ENCODE measurements at places on chromosomes 6 and 20.
A peak's percentile ranks its signal among the peaks of the same experiment; 100 is the strongest.

DNA sequence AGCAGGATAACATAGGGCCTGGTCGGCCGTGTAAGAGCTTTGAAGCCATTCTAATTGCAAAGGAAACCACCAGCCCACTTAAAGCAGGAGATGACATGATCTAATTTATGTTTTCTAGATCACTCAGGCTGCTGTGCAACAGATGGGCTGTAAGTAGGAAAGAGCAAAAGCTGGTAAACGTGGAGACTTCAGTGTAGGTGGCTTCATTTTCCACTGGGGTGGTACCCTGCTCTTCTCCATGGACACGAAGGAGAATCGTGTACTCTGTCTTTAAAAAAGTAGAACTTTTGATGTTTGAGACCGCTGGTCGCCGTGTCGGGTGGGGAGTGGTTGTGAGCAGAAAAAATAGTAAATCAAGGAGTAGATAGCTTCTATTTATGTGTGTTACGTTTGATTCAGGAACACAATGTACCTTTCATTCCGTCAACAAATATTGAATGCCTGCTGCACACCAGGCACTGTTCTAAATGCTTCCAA lies 6.4 kb downstream of the CASS4 start:
- no peak for DNase-seq

- DNase-seq, result no peak
Measured at GRCh38 chr20:34708621-34709043, 4.5 kb downstream of the TP53INP2 start.

DNA sequence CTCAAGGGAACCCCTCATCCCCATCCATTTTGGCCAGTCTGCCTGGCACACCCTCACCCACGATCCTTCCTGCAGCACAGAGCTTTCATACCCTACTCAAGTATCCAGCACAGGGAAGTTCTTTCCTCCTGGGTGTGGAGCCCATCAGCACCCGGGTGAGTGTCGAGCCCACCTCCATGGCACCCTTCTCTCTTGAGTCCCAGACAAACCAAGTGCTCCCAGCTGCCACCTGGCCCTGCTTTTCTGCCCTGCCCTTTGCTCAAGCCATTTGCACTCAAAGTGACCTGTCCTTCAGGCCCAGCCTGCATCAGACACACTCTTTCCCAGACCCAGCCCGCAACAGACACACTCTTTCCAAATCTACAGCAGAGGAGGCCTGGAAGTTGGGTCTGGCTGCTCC lies 257.2 kb downstream of the DLL1 start:
- DNase-seq, result no peak

GRCh38 chr6:136181512-136181833 lies 68.6 kb downstream of the MTFR2 start:
- DNase-seq, result no peak

DNA sequence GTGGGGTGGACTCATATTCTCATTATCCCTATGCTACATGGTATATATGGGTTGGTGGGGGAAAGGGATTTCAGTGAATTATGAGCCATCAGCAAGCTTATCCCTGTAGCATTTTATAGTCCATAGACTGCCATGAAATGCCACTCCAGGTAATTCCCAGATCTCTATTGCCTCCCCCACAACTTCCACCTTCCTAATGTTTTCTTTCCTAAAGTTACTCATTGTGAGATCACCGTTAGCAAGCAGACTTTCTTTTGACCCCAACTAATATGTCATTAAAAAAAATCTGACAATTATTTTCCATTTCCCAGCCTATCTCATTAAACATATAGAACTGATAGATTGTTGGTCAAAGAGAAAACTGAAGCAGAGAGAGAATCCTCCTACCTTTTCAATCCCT lies 40.7 kb upstream of the TBX18 start:
- no peak for DNase-seq

- DNase-seq, result no peak
Measured at GRCh38 chr20:29741594-29741893, 1515.9 kb upstream of the DEFB115 start.

DNA sequence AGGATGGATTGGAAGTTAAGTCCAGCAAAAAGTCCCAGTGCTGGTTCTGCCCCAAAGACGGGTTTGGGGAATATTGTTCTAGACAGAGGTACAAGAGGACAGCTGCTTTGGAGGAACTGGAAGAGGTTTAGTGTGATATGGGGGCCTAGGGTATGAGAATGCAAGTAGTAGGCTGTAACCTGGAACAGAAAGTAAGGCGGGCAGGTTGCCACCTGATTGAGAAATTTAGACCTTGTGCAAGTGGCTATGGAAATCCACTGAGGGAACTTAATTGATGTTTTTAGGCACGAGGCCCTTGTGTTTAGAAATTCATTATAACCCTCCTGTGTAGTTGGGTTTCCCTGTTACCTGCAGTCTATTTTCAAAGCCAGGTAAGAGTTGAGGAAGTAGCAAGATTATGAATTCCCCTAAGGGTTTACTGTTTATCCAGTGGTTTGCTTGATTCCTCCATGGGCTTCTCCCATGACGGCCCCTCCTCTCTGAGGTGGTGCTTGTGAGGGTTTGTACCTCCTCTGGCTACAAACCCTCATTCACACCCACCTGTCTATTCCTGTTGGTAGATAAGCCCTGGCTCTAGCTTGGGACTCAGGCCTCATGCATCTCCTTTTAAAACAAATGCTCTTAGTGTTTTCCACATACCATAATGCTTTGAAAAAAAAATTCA lies 42.0 kb upstream of the BCAS1 start:
- DNase-seq, result no peak

DNA sequence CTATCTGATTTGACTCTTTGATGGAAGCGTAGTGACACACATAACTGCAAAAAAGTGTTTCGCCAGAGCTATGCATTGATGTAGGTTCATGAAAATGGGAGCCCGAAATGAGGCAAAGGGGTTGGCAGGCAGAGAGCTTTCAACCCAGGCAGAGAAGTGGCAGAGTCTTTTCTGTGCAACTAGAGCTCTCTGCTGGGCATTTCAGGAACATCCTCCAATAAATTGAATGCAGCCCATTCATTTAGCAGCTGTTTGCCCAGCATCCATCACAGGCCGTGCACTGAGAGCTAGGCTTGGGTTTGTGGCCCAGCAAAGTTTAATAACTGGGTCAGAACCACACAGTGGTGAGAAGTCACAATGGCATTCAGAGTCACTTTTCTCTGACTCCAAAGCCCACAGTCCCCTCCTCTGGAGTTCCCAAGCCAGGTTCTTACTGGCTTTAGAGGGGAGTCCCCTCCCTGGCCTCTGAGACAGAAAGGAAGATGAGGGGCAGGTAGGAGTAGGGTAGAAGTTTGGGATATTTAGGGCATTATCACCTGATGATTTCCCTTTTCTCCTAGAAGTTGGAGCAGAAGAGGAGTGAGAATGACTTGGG lies 31.8 kb upstream of the ELMO2 start:
- no peak for DNase-seq

DNA sequence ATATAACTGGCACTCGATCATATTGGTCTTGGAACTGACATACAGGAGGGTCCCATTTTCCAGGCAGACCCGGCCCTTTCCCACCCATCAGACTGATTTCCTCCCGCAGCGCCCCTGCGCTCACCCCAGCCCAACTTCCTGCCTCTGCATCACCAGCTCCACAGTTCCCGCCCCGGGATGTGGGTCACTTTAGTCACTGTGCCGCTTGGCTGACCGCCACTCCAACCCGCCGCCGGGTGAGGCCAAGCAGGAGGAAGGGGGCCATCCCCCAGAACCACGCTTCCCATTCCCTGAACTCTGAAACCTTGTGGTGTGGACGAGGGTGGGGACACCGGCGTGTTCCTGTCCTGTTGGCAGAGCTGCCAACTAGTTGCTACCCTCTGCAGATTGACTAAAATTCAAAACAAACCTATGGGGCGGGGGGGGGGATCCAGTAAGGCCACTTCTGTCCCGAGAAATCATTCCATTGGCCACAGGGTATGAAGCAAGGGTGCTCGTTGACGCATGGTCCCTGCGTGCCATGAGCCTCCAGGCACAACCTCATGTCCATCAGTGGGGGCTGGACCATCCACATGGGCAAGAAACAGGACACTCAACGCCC lies 12.3 kb downstream of the TGM2 start:
- no peak for DNase-seq

GRCh38 chr6:74651948-74652842 lies 553.7 kb downstream of the COL12A1 start:
- peak; percentile 75 for DNase-seq

DNA sequence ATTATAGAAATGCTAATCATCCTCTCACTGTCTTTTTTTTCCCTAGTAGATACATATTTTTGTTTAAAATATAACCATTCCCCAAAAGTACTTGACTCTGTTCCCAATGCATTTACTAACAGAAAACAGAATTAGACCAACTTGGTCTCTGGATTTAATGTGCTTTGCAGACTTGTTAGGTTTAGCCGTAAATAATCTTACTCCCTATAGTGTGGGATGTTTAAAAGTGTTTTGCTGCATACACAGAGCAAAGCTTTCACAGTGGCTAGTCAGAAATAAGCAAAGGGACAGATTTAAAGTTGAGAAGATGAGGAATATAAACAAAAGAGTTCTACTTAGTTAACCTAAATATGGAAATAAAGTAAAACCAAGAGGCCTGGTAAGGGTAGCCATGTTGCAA lies 527.5 kb downstream of the HDGFL1 start:
- DNase-seq, result no peak

GRCh38 chr6:138987080-138987642 lies 892 bp downstream of the REPS1 start:
- DNase-seq, result no peak

DNA sequence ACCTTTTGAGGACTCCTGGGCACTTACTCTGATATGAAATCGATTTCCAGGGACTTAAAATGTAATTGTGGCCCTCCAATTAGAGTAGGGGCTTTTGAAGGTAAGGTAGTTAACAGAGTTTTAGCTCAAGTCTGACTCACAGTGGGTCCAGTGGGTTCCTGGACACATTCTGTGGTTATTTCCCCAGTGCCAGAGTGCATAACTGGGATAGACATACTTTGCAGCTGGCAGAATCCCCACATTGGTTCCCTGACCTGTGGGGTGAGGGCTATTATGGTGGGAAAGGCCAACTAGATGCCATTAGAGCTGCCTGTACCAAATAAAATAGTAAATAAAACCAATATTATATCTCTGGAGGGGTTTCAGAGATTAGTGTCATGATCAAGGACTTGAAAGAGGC lies 243.8 kb upstream of the EPHA7 start:
- no peak for DNase-seq

DNA sequence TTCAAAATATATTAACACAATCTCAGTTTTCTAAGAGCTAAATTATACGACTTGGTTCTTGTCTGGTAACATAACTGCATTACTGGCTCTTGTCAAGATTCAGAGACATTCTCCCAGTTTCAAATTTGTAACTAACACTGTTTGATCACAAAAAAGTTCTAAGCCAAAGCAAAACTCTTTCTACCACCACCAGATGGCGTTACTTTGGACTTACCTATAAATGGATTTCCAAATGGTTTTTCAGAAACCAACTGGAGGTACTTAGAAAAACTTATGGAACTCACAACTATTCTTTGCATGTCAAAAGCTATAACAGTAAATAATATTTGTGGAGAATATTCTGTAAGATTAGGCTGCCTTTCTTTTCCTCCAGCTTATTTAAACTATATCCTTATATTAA lies 34.2 kb upstream of the GFRAL start:
- no peak for DNase-seq

- DNase-seq, result no peak
Measured at GRCh38 chr6:123380257-123380656, 256.5 kb downstream of the TRDN start.

DNA sequence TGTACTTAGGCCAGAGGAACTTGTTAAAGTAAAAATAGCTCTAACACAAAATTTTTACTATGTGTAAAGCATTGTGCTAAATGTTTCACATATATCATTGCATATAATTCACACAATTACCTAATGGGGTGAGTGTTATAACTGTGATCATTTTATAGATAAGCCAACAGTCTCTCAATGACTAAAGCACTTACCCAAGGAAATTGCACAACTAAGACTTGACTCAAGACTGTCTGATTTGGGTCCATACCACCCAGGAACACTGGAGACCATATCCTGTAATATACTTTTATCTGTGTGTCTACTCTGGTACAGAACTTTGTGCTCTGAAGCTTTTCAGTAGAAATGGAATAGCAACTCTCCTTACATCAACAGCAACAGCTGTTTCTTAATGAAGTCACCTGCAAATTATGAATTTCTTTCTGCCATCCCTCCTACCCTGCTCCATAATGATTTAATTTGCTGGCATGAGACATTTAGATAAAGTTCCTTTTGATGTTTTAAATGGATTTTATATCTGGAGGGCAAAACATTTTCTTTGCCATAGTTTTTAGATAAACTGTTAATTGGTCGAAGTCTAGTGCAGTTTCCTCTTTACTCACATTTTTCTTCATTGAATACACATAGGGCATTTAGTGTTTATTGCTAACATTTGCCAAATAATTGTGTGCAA lies 47.5 kb downstream of the TSPYL4 start:
- DNase-seq, result peak; percentile 20

- DNase-seq, result no peak
Measured at GRCh38 chr6:63859528-63859927, 223.9 kb downstream of the PHF3 start.

DNA sequence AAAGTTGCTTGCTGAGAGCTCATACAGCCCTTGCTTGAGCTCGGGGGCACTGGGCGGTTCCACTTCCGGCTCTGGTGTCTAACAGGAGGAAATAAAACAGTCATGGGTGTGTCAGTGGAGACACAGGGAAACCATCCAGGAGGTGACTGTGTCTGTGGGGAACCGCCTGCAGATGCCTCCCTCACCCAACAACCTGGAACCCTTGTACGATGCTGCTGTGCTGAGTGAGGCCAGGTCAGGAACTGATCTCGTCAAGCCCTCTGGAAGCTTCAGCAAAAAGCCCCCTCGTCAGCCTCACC lies 15.5 kb downstream of the TXNDC5 start:
- DNase-seq, result no peak

DNA sequence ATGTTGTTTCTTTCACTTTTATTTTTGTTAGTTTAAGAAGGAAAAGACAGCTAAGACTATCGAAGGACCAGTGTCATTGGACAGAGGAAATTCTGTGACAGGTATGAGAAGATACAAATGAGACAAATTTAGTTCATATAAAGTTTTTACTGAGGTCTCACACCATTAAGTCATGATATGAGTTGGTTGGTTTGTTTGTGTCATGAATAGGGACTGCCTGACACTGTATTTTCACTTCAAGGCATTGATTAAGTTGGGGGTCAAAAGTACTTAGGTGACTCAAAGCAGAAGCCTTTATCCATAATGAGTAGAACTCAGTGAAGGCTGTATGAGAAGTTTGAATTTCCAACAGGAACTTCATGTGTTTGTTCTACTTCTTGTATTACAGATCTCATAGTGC lies 21.3 kb upstream of the HIVEP2 start:
- DNase-seq, result no peak

- no peak for DNase-seq
Measured at GRCh38 chr20:15406072-15406471, 1068.7 kb upstream of the FLRT3 start.

- DNase-seq, result no peak
Measured at GRCh38 chr6:7021301-7021700, 86.5 kb upstream of the RREB1 start.

DNA sequence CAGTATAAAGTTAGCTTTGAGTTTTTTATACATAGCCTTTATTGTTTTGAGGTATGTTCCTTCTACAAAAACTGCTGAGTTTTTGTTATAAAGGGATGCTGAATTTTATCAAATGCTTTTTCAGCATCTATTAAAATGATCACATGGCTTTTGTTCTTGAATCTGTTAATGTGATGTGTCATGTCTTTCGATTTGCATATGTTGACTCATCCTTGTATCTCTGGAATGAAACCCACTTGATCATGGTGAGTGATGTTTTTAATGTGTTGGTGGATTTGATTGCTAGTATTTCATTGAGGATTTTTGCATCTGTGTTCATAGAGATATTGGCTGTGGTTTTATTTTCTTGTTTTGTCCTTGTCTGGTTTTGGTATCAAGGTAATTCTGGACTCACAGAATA lies 24.7 kb upstream of the BLCAP start:
- no peak for DNase-seq

All from AG09309 (cell line).